Activated naive CD4-positive, alpha-beta T cell treated with Interleukin-2 at 50 U/mL for 16 hours (primary cell): ENCODE measurements at places on chromosomes 16 and 17.

DNA sequence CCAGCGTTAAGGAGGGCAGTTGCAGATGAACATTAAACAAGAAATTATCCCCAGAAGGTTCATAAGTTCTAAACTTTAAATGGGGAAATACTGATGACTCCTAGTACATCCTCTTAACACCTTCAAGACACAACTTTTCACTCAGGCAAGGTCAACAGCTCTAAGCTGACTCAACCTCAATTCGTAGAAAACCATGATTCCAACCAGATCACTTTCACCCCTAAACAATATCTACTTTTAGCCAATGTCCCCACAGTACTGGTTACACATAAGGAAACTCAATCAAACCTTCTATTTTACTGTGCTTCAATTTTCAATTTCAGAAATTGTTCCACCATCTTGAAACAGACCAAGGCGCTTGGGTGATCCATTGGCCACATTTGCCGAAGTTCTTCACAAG lies 2.3 kb downstream of the CDYL2 start:
- no peak for DNase-seq

GRCh38 chr16:86355531-86355930 lies 154.8 kb upstream of the FOXF1 start:
- DNase-seq = no peak

- no peak for DNase-seq
Observed at GRCh38 chr17:21090902-21091618, 35.7 kb upstream of the DHRS7B start.

DNA sequence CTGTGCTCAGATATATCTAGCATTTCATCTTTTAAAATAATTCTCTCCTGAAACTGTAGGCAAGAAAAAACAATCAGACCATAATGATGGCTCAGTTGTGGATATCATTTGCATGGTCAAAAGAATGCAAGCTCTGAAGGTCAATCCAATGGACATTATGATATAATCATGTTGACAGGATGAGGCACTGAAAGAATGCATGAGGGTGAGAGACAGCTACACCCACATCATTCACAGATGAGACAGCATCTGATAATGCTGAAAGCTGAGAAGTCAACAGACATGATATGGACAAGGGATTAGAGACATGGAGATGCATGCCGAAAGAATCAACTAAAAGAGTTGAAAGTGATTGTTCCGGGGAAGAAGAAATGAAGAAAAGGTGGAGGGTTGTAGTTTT lies 346.4 kb upstream of the CDH5 start:
- DNase-seq = no peak

DNA sequence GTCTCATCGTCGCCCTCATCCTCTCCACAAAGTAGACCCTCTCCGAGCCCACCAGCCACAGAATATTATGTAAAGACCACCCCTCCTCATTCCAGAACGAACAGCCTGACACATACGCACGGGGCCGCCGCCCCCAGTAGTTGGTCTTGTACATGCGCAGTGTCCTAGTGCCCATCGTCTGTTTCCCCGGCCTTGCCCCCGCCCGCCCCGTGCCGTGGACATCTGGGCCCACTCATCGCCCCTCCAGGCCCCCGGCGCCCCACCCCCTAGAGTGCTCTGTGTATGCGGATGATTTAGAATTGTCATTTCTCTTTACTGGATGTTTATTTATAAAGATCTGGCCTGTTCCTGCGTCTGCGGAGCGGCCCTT lies 475 bp upstream of the AMDHD2 start:
- DNase-seq = no peak

GRCh38 chr17:55053855-55054254 lies 85.3 kb downstream of the STXBP4 start:
- no peak for DNase-seq

DNA sequence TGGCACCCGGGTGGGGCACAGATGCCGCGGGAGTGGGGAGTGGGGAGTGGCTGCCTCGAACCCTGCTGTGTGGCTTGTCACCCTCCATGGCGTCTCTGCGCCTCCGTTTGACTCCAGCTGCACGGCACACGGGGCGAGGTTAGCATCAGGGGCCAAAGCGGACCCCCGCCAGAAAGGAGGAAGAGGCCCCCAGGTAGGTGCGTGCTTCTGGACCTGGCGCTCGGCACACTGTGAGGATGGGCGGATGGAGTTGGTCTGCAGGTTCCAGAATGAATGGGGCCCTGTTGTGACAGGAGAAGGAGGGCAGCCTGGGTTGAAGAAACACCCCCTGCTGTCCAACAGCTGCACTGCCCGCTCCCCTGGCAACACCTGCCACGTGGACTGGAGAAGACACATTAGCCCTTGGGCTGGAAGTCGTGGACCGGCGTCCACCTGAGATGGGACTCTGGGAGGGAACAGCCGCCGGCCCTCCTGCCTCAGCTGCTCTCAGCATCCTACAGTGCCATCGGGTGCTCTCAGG lies 9.4 kb upstream of the FASN start:
- DNase-seq = no peak

DNA sequence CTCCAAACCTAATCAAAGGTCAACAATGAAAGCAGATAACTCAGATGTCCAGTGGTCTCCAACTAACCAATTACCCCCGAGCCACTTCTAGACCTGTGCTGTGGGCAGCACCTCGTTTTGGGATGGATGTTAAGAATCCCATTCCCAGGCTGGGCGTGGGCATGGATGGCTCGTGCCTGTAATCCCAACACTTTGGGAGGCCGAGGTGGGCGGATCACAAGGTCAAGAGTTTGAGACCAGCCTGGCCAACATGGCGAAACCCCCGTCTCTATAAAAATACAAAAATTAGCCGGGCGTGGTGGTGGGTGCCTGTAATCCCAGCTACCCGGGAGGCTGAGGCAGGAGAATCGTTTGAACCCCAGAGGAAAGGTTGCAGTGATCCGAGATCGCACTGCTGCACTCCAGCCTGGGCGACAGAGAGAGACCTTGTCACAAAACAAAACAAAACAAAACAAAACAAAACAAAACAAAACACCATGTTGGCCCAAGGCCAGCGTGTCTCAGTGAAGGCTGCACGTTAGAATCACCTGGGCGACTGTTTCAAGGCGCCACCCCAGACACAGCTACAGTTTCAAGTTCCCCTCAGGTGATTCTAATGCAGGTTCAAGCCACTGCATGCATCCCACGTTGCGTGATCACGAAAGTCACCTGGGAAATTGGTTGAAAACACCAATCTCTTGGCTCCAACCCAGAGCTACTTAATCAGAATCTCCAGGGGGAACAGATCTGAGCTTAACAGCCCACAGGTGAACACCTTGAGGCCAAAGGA lies 21.3 kb downstream of the COX4I1 start:
- DNase-seq = no peak

DNA sequence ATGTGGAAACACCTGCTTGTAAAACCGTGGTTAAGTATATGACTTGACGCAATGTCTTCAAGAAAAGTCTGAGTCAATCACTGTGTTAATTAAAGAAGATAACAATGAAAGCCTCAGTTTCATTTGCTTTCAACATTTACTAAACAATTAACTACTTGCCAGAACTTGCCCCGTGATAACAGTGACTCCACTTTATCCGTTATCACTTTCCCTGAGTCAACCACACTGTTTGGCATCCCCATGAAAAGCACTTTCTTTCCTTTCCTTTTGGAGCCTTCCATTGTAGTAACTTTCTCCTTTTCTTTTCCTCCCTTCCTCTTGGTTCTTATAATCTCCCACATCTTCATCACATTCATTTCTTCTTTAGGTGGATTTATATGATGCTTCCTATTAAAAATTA lies 435.1 kb upstream of the GOT2 start:
- no peak for DNase-seq

DNA sequence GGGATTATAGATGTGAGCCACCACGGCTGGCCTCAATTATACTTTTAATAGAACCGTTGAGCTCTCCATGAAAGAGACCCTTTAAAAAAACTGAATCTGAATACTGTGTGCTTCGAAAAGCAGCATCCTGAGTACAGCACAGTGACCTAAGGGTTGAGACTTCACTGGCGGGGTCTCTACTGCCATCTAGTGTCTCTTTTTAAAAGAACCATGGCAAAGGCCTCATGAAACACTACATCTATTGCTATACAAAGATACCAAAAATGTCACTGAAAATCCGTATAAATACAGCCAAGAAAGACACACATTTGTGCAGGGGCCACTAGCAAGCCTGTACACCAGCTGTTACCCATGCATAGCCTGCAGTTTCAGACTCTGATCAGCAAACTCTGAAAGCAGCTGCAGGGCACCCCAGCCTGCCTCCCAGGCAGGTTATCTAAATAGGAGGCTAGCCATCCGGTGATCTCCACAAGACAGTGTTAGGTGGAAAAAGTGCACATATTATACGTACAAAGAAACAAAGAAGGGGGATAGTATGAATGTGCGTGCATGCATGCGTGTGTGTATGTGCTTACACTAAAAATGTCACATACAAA lies 35.3 kb downstream of the NPLOC4 start:
- peak; percentile 25 for DNase-seq

DNA sequence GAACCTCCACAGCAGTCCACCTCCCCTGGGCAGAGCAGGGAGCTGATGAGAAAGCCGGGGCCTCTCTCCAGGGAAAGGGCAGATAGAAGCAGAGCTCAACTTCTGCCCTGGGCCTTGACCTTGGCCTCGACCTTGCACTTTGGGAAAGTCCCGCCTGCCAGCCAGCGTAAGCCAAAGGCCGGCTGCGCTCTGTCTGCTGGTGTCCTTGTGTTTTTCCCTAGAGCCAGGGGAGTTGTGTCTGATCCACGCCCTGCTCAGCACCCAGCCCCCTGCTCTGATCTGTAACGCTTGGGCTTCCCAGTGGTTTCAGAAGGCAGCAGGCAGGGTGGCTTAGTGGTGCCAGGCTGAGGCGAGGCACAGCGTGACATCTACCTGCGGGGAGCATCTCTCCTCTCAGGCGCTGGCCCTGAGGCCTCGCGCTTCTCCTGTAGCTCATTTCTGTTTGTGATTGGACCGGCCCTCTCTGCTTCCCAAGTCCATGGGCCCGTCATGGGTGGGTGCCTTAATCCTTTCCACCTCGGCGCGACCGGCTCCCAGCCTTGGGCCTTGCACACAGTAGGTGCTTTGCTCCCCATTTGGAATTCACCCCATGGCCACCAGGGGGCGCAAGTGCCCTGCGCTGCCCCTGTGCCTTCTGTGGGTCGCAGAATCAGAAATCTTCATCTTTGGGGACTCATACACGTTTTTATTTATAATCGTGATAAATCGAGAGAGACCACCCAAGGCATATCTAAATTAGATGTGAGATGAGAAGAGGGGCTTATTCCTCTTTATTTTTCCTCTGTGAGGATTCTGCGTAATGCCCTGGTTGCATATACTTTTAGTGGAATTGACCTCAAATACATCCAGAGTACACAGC lies 24.2 kb downstream of the SGSH start:
- peak; percentile 64 for DNase-seq

- DNase-seq = no peak
Observed at GRCh38 chr16:53090591-53091411, 36.0 kb downstream of the CHD9 start.

- DNase-seq = no peak
Observed at GRCh38 chr16:8716592-8716991, 42.2 kb downstream of the ABAT start.

DNA sequence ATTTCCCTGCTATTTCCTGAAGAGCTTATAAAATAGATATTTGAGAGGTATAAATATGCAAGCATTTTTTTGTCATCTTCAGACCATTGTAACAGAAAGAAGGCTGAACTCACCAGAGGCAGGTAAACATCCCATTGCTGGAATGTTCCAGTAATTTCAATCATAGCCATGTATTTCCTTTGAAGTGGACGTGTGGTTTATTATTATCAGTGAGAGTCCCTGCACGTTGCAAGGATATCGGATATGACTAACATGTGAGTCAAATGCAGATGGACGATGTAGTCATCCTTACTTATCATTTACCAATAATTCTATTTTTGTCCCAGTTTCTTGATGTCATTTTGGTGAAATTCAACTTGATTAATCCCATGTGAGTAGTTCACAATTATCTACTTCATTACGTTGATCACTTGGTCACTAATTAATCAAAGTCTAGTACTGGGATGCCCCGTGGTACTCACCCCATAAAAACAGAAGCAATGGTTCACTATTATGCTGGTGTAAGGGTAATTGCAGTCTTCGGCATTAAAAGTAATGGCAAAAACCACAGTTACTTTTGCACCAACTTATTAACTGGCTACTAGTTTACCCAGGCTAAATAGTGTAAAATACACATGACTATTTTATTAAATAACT lies 89.5 kb downstream of the VAT1L start:
- DNase-seq = no peak

- DNase-seq = peak; percentile 74
Observed at GRCh38 chr17:17186051-17186450, 20.1 kb downstream of the PLD6 start.

DNA sequence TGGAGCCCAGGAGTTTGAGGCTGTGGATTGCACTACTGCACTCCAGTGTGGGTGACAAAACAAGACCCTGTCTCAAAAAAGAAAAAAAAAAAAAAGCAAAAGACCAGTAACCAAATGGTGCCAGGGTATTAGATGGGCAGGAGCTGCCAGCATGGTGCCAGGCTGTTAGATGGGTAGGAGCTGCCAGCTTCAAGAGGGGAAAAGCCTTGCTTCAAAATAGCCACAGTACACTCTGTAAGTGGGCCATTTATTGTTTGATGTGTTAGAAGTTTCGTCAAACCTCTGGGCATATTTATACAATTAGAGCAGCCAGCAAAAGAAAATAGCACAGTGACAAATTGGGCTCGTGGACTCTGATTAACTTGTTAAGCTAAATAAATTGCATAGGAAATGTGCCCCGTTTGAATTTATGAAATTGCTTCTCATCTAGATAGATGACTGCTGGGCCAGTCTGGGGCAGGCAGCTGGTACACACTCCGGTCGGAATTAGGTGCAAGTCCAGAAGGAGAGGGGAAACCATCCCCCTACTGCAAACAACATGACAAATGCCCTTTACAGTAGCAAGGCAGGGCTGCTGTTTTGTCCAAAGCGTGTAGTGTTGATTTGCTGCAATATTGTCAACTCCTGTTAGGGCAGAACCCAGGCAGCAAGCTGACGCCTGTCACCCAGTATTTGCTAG lies 126.3 kb upstream of the IRX3 start:
- no peak for DNase-seq

DNA sequence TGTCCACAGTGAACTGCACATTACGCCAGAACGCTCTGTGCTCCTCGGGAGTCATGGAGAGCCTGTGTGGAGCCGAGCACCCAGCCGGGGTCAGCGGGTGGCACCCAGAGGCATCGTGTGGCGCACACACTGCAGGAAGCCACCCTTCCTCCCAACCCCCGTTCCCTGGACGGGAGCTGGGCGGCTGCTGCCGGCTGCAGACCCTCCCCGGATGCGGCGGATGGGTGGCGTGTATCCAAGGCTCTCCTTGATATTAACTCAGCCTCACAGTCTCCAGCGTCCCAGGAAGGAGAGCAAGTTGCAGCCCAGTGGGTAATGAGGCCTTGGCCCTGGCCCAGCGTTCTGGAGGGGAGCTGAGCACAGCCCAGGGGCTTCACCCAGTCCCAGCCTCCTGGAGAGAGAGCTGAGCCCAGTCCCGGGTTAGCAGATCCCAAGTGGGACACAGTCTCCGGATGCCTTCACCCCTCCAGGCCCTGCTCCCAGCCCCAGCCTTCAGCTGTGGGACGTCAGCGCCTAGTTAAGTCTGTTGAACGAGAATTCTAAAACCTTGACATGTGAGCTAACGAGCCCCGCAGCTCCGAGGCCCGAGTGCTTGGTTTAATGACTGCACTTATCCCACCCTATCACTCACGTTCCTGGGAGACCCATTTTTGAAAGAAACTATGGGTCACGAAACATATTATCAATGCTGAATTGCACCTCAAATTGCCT lies 86.6 kb downstream of the TBC1D16 start:
- no peak for DNase-seq
